ENCODE measurements at places on chromosomes 3 and 15.

GRCh38 chr15:66424963-66425612, 38.4 kb downstream of the MAP2K1 start:
- H3K36me3 ChIP-seq: peaks cover 20% of the 10 kb centered on the region
- no peak overlapping the region for H3K27ac ChIP-seq
- H3K4me3 ChIP-seq: no peak overlapping the region
- no peak for DNase-seq

GRCh38 chr15:86624261-86625036, 544.8 kb downstream of the AGBL1 start:
- H3K27me3 ChIP-seq: no peaks in the 10 kb centered on the region
- peak; percentile 77 for DNase-seq
- no peak overlapping the region for H3K4me3 ChIP-seq
- peaks cover 44% of the 10 kb centered on the region for H3K4me1 ChIP-seq
- H3K36me3 ChIP-seq: no peaks in the 10 kb centered on the region

DNA sequence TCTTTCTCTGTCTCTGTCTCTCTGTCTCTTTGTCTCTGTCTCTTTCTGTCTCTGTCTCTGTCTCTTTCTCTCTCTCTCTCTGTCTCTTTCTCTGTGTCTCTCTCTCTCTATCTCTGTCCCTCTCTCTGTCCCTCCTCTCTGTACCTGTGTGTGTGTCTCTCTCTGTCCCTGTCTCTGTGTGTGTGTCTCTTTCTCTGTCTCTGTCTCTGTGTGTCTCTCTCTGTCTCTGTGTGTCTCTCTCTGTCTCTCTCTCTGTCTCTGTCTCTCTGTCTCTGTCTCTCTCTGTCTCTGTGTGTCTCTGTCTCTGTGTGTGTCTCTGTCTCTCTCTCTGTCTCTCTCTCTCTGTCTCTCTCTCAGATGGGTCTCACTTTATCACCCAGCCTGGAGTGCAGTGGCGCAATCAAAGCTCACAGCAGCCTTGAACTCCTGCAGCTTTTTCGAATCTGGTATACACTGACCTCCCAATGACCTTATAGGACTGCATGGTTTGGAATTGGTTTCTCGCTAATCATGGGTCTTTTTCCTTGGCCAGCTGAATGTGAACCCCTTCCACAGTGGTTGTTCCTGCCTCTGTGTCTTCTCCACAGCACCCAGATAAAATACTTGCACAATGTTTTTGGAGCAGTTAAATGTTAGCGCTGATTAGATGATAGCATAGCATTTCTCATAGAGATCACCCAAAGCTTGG, 102.6 kb upstream of the KLHL25 start:
- H3K4me3 ChIP-seq: no peak overlapping the region
- peaks cover 33% of the 10 kb centered on the region for H3K27me3 ChIP-seq
- DNase-seq: no peak
- no peaks in the 10 kb centered on the region for H3K4me1 ChIP-seq

- H3K27me3 ChIP-seq: no peaks in the 10 kb centered on the region
- no peak overlapping the region for H3K27ac ChIP-seq
- H3K36me3 ChIP-seq: peaks cover 3% of the 10 kb centered on the region
- no peak for DNase-seq
- H3K4me1 ChIP-seq: peaks cover 4% of the 10 kb centered on the region
Observed at GRCh38 chr15:92033314-92033713, 179.8 kb downstream of the SLCO3A1 start.

DNA sequence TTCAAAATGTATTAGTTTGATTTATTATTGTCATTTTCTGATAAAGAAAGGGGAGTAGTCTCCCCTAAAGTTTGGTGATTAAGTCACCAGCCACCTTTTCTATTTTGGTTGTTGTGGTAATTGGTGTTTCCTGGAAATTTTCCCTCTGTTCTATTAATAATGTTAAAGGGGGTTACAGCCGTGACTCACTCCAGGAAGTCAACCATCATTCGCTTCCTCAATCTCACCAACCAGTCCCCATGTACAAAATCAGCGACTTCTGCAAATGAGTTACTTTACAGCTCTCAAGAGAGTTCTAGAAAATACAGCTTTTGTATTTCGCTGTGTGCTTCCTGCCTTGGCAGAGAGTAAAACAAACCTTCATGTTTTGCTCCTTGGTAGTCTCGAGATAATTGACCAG, 285.1 kb downstream of the LPP start:
- H3K27ac ChIP-seq: peak overlapping the region; percentile 89
- H3K4me1 ChIP-seq: peaks cover 81% of the 10 kb centered on the region
- peak; percentile 29 for DNase-seq

DNA sequence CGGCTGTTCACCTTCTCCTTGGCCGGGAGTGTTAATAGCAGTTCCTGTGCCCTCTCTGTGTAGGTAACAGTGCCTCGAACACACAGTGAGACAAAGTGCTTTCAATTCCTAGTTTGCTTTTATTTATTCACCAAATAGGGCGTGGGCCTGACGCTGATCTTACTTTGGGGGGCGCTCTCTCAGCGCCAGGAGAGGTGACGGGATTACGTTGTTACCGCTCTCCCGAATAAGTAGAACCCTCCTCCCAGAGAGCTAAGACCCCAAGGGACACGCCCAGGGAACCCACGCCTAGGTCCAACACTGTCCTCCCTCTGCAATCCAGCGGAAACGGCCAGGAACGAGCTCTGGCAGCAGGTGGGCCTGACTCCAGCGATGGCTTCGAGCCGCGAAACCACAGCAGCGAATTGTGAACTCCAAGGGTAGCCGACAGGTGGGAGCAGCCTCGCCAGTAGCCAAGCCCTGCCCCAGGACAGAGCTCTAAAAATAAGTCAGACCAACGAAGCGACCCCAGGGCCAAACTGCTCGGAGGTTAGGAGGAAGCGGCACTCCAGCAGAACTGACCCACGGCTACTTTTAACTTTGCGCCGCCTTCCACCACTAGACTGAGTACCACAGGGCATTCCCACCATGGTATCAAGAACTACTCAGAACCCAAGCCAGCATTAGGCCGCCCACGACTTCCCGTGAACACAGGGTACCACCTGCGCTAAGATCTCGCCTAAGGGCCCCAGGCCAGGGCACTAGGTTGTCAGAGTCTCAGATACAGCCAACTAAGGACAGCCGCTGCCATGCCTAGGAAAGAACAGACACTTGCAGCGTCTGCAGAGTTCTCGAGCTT, 1.6 kb upstream of the SIN3A start:
- H3K4me3 ChIP-seq: peak overlapping the region; percentile 99
- H3K36me3 ChIP-seq: peaks cover 4% of the 10 kb centered on the region
- no peaks in the 10 kb centered on the region for H3K27me3 ChIP-seq
- peak overlapping the region; percentile 99 for H3K27ac ChIP-seq

DNA sequence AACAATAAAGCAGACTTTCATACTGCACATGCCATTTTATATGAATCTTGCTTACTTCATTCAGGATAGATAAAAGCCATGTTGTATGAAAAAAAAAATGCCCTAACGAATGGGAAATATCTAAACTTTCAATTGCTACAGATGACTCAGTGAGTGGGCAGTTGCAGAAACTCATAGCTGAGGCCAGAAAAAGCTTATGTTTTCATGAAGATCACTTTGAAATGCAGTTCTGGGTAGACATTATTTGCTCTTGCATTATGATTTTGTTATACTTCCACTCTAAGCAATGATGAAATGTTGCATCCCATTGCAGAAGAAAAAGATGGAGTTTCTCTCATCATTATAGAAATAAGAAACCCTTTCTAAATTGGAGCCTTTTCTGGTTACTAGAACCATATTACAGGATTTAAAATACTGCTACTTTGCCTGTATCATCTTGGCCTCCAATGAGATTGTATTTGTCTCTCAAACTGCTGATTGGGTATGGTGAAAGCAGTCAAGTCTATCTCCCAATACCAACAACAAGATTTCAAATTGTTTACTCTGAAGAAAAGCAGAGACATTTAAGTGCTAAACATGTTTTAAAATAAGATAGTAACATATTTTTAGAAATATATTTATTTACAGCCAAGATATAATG, 17.0 kb downstream of the PEAK1 start:
- peaks cover 46% of the 10 kb centered on the region for H3K4me1 ChIP-seq
- H3K4me3 ChIP-seq: peak overlapping the region; percentile 24
- no peaks in the 10 kb centered on the region for H3K27me3 ChIP-seq
- peak overlapping the region; percentile 1 for H3K27ac ChIP-seq
- H3K36me3 ChIP-seq: peaks cover 23% of the 10 kb centered on the region

Measured in activated naive CD8-positive, alpha-beta T cell treated with anti-CD3 and anti-CD28 coated beads, Interleukin-2, amount 50 U/mL, for 24 hours (primary cell).